ENCODE measurements at places on chromosomes 1 and 21. TPM values are rescaled to one million over a fixed set of nuclear protein-coding genes. Genes with fewer than 3 reads are reported as not detected.
A peak's percentile ranks its signal among the peaks of the same experiment; 100 is the strongest.

GRCh38 chr1:154490317-154490716 is 11.7 kb upstream of the TDRD10 start:
- no peak for DNase-seq

DNA sequence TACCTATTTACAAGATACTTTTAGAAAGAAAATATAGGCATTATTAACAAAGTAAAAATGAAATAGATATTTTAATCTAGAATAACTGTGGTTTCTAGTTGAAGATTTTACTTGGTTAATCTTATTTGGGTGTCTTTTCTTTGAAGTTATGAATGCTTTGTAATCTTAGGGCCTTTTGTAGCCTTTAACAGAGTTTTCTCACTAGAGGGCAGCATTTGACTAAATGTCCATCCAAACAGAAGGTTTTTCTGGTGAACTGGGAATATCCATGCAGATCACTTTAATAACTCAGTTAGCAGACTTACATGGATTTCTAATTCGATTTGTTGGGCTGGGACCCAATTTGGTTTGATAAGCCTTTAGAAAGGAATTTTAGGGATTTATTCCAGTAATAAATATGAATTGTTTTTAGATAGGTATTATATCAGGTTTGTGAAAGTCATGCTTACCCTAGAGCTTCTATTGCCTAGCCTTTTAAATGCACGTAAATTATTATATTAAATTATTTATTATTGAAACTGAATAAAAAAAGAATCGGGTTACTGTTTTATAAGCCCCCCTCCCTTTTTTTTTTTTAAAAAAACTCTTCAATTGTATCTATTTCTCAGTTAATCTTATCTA is 119.7 kb downstream of the ZNF326 start:
- peak; percentile 31 for DNase-seq

The PLCH2 gene
- 9.0 TPM for total RNA-seq

- DNase-seq = no peak
These were observed 8.8 kb upstream of the BTG2 start for GRCh38 chr1:203296460-203297073.

GRCh38 chr1:180542838-180543145 is 16.0 kb upstream of the OVAAL start:
- no peak for DNase-seq

GRCh38 chr1:100552922-100553321 is 15.0 kb downstream of the GPR88 start:
- DNase-seq = no peak

GRCh38 chr21:32136546-32136945 is 142.3 kb downstream of the MIS18A start:
- DNase-seq = no peak

- no peak for DNase-seq
These were observed 255.7 kb downstream of the BRINP2 start for GRCh38 chr1:177426497-177426896.

The TSNAX gene
- total RNA-seq = 60.7 TPM

GRCh38 chr1:19273106-19273843 is 15.3 kb downstream of the AKR7A3 start:
- DNase-seq = no peak

GRCh38 chr1:216598448-216598847 is 124.8 kb downstream of the ESRRG start:
- no peak for DNase-seq

DNA sequence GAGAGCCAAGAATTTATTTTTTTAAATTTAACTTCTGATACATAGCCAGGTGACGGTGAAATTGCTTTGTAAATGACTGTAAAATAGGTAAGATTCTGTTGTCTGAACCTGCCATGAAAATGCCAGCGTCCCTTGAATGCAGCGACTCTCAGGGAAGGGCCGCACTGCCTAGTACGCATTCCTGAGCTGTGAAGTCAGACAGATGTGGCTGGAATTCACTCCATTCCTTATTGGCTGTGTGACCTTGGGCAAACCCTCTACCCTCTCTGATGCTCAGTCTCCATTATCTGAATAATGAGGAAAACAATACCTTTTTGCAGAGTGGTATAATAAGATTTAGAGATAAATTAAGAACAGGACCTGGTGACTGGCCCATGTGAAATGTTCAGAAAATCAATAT is 167.1 kb upstream of the DAB1 start:
- no peak for DNase-seq

DNA sequence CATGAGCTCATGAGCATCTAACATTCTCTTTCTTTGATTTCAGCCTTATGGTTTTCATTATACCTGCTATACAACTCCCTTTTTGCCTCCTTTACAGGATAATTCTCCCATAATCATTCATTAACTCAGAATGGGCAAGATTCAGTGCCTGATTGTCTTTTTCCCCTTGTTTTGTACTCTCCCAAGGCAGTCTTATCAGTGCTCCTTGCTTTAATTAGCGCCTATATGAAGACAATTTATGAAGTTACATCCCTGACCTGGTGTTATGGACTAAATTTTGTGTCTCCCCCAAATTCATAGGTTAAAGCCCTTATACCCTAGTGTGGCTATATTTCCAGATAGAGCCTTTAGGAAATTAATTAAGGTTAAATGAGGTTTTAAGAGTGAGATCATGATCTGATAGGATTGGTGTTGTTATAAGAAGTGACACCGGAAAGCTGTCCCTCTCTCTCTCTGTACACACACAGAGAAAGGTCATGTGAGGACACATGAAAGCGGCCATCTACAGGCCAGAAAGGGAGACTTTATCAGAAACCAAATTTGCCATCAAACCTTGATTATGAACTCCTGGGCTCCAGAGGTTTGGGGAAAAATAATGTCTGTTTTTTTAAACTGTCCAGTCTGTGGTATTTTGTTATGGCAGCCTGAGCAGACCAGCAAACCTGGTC is 185.8 kb upstream of the CHODL start:
- DNase-seq = no peak

- DNase-seq = no peak
These were observed 31.1 kb downstream of the LHX8 start for GRCh38 chr1:75165264-75165663.

The LEFTY1 gene
- 0.41 TPM for total RNA-seq

DNA sequence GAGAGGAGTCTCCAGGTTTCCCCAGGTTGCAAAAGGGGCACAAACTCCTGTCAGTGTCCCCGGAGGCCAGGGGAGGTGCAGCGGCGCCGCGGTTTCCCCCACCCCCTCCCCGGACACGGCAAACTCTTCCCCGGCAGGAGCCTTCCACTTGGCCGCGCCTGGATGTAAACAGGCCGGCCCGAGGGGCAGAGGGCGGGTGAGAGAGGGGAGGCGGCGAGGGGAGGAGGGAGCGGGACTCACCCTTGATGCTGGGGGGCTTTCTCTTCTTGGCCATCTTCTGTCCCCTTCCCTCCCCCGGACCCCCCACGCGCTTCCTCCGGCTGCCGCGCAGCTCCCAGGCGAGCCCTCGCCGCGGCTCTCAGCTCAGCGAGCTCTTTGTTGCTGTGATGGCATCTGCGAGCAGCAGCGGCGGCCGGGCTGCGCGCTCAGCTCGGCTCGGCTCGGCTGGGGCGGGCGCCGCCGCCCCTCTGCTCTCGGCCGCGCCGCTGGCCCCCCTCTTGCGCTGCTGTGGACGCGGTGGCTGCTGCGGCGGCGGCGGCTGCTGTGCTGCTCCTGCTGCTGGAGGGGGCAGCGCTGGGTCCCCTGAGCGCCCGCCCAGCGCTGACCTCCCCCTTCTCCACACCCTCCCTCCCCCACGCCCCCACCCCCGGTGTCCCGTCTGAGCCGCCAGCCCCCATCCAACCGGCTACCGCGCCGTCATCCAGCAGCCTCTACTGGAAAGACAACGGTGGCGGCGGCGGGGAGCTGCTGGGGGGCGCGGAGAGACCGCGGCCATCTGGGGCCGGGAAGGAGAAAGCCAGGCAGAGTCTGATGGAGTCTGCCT is 4.9 kb upstream of the SLC44A5 start:
- peak; percentile 51 for DNase-seq

- DNase-seq = no peak
These were observed 2.6 kb upstream of the DDR2 start for GRCh38 chr1:162629651-162630050.

GRCh38 chr1:40901886-40902852 is 40.0 kb upstream of the CITED4 start:
- no peak for DNase-seq

The CDA gene
- total RNA-seq = not detected

The PRAMEF14 gene
- not detected for total RNA-seq

DNA sequence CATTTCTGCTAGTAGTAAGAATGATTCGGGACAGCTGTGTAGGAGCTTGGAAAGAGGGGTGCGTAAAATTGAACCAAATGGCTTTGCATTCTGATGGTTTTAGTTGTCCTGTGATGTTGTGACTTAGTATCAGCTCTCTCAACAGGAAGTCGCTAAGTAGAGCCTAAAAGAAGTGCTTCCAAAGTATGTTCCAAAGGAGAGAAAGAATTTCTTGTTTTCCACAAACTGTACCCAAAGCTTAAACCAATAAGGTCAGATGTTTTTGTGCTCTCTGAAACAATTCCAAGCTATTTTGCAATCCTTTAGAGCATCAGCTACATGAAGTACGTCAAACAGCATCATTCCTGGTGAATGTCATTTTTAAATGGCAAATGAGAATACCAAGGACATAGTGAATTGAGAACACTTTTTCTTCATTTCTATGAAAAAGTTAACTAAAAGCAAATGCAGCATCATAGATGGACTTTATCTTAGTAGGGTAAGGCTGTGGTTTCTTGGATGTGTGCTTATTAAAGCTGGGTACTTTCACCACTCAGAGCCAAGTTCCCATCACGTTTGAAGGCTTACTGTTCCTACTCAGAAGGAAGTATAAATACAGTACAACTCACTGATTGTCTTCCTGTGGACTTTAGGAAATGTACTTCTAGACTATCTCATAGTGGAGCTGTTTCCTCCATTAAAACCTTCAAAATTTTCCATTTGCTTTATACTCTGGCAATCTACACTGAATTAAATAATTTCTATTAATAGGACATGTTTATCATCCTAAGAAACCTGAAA is 148.6 kb downstream of the C1orf21 start:
- DNase-seq = no peak

GRCh38 chr1:94621395-94621794 is 79.8 kb upstream of the F3 start:
- DNase-seq = no peak

DNA sequence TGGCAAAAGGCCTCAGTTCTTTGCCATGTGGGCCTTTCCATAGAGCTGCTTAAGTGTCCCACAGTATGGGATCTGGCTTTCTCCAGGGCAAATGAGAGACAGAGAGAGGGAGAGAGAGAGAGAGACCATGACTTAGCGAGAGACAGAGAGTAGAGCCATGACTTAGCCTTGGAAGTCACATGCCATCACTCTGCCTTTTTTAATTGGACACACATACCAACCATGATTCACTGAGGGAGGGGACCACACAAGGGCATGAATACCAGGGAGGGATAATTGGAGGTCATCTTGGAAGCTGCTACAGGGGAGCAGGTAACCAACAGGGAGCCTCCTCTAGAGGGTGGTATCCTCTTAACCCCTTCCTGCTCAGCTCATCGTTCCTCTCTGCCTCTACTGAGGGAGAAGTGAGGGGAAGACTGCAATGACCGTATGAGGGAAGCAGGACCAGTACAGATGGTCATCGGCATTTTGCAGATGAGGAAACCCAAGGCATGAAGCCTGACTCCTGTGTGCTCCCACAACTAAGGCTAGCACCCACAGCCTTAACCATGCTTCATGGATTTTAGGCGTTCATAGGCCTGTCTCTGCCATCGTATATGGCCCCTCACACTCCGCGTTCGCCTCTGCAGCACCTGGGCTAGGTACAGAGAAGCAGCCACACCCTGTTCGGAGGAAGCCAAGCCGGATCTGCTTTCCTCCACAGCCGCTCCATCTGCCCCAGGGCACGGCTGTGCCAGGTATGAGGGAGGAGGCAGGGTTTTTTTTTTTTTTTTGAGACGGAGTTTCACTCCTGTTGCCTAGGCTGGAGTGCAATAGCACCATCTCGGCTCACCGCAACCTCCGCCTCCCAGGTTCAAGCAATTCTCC is 38.6 kb downstream of the MEF2D start:
- no peak for DNase-seq
